Amygdala (tissue), 56 donors: ENCODE measurements at places on chromosomes 13 and 19.

DNA sequence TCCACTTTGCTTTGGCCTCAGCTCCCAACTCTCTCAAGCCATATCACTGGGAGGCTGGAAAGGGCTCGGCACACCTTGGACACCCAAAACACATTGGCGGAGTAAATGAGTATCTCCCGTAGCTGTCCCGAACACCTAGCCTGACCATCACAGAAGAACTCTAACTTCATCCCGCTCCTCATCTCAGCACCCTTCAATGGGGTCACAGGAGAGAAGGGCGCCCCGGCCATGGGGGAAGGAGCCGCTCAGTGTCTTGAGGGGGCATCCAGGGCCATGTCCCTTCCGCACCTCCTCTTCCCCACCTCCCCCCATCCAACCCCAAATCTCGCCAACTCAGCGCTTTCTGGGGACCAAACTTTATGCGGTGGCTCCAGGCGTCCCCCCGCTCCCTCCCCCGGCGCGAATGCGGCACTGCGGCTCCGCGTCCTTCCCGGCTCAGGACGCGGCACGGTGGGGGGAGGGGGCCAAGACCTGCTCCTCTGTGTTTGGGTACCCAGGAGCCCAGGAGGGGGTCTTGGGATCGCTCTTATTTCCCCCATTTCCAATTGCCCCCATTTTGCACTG is 3.0 kb downstream of the KCNC3 start:
- no peak for DNase-seq

DNA sequence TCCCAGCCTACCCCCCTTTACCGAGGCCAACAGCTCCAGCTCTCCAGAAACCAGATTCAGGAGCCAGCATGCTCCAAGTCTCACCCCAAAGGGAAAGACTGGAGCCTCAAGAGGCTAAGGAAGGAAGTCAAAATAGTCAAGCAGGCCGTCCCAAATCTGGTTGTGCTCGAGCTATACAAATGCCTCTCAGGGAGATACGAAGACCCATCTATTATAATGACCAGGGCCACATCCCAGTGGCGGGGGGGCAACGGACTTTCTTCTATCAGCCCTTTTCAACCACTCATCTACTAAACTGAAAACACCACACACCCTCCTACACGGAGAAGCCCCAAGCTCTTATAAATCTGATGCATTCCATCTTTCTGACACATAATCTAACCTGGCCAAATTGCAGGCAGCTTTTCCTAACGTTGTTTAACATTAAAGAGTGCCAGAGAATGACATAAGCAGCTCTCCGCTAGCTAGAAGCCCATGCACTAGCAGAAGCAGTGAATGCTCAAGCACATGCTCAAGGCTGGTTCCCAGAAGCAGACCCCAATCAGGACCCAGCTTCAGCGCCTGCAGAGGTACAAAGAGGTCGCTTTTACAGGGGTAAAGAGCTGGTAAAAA is 104.6 kb upstream of the ZNF98 start:
- DNase-seq: no peak

- DNase-seq: no peak
Observed at GRCh38 chr13:99056381-99057014, 78.6 kb upstream of the DOCK9 start.

GRCh38 chr13:43041369-43041921 is 18.1 kb downstream of the DNAJC15 start:
- no peak for DNase-seq

GRCh38 chr13:43269037-43269481 is 245.7 kb downstream of the DNAJC15 start:
- no peak for DNase-seq

DNA sequence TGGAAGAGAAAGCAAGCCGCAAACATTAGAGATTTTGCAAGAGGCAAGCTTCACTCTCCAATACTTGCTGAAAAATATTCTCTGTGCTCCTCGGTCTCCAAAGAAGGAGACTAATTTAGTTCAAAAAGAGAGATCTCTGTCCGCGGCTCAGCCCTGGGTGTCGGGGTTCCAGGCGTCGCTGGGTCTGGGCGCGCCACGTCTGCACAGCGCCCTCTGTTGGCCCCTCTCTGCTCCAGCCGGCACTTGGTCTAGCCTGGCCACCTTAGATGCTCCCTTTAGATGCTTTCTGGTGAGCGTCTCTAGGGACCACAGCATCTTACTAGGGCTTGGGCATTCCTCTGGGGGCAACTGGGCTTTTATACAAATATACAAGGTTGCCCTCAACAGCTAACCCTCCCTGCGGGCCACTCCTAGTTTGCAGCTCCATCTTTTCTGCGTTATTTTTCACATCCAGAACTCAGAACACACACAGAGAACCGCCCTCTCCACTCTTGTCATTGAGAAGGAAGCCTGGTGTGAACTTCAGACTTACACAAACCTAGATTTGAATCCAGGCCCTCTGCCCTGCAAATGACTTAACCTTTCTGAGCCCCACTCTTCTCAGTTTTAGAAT is 78.3 kb downstream of the CYSLTR2 start:
- no peak for DNase-seq

DNA sequence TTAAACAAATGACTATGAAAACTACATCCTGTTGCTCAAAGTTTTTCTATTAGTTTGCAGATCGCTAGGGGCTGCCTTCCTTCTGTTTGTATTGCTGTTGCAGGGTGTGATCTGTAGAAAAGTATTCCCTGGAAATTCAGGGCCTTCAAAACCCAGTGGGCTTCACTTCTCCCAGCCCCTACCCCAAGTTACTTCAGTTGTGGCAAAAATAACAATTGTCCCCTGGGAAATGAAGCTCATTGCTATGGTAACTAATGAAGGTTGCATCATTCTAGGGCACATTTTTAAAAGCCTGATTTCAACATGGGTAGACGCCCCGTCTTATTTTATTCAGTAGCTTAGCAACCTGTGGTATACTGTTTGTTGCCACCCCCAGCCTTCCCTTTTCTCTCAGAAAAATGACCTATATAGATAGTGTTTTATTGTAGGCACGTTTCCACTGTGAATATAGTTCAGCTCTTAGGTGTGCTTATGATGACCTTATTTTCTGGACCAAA is 60.9 kb downstream of the WDFY2 start:
- DNase-seq: no peak

DNA sequence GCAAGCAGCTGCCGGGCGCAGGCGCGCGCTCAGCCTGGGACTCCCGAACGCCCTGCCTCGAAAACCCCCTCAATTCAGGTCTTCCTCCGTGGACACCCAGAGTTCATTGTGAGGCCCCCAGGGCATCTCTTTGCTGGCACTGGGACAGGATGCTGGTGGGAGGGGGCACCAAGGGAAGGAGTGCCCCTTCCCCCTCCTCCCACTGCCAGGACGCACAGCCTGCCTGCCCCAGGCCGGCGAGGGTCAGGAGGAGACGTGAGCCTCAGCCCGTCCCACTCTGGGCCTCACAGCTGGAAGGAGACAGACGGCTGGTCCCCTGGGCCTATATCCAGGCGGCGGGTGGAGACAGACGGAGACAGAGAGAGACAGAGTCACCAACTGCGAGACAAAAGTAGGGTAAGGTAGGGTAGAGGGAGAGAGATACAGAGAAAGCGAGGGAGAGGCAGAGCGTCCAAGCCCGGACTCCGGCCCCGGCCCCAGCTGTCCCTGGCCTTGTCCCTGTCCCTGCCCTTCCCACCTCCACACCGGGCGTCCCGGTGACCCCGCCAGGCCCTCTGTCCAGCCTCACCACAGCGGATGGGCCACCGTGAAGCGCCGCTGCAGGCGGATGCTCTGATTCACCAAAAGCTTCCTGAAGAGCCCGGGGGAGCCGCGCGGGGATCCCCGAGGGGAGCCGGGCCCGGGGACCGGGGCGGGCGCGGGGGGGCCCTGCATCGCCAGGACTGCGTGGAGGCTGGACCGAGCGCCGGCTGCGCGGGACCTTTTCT is at the start of gene PDE4C:
Gene PDE4C, minus strand, starts transcription at position 737 of the 767 bp plus-strand sequence. Its CDS starts 23 bp downstream, at position 714.
- no peak for DNase-seq

- DNase-seq: no peak
Observed at GRCh38 chr13:100666124-100666523, 8.5 kb downstream of the TMTC4 start.

DNA sequence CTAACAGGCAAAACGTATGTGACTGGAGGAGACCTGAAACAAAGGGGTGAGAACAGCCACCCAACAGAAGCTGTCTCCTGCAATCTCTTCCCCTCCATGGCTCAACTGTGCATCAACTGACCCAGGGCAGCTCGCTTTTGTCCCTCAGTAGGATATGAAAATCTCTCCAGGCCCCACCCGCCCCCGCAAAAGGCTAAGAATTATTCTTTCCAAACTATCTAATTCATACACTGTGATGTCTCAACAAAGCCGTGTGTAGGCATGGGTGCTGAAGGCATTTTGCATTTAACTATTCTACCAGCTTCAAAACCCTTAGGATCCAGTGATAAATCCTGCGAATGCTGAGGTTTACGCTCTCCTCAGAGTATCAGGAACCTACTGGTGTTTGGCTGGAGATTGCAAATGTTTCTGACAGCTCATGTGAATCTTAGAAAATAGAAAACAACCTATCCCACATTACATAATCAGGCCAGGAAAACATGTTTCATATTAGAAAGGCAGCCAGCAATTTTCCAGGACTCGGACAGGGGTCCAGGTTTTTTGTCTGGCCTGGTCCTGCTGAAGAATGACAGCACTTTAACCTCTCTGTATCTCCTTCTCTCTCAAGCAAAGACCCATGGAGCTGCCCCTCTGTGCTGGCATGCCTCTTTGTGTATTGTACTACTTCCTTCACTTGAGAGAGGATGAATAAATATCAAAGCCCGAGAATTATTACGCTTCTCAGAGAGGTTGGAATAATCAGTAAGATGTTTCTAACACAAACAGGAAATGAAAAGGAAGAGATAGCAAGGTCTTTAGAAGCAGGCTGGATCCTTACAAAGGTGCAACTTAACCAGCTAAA is 17.3 kb downstream of the DHRS12 start:
- no peak for DNase-seq

DNA sequence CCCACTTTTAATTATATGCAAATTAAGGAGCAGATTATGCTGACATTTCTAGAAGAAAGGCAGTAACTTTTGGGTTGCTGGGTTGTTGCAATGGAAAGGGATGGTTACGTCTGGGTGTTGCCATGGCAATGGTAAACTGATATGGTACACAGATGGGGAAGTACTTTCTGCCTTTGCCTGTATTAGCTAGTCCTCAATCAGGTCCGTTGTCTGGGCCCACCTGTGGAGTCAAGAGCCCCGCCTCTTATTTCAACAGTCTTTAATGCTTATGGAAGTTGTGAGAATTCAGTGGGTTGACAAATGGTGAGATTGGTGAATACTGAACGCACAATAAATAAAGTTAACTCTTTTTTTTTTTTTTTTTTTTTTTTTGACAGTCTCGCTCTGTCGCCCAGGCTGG is 30.6 kb upstream of the DPP9 start:
- no peak for DNase-seq

- DNase-seq: no peak
Observed at GRCh38 chr19:5006201-5006600, 37.3 kb downstream of the KDM4B start.

GRCh38 chr19:48558018-48558684 is 6.2 kb downstream of the SULT2B1 start:
- no peak for DNase-seq

GRCh38 chr19:38792250-38793111 is 3.5 kb downstream of the LGALS7B start:
- no peak for DNase-seq

DNA sequence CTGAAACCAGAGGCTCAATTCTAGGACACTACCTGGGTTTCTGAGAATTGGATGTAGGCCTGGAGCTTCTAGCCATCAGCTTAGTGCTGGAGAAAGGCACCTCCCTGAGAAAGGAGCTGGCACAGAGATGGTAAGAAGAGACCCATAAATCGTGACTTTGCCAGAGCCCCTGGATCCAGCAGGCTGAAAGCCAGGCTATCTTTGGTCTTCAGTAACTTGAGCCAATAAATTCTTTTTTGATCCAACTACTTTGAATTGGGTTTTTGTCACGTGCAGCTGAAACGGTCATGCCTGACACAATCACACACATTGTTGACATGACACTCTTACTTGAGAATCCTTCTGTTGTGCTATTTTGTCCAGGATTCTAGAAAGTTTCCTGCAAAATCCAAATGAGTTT is 103.4 kb downstream of the LHFPL6 start:
- DNase-seq: no peak

- no peak for DNase-seq
Observed at GRCh38 chr13:30799356-30799824, 64.0 kb downstream of the ALOX5AP start.

DNA sequence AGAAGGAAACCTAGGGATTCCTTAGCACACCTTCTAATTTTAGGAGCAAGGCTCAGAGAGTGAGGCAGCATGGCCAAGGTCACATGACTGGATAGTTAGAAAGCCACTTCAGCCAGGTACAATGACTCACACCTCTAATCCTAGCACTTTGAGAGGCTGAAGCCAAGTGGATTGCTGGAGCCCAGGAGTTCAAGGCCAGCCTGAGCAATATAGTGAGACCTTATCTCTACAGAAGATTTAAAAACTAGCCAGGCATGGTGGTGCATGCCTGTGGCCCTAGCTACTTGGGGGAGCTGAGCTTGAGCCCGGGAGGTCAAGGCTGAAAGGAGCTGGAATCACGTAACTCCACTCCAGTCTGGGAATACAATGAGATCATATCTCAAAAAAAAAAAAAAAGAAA is 69.2 kb downstream of the TEX26 start:
- DNase-seq: no peak

GRCh38 chr19:31496076-31496475 is 146.8 kb upstream of the TSHZ3 start:
- no peak for DNase-seq

- DNase-seq: no peak
Observed at GRCh38 chr13:36430247-36431203, 1.8 kb upstream of the CCNA1 start.

DNA sequence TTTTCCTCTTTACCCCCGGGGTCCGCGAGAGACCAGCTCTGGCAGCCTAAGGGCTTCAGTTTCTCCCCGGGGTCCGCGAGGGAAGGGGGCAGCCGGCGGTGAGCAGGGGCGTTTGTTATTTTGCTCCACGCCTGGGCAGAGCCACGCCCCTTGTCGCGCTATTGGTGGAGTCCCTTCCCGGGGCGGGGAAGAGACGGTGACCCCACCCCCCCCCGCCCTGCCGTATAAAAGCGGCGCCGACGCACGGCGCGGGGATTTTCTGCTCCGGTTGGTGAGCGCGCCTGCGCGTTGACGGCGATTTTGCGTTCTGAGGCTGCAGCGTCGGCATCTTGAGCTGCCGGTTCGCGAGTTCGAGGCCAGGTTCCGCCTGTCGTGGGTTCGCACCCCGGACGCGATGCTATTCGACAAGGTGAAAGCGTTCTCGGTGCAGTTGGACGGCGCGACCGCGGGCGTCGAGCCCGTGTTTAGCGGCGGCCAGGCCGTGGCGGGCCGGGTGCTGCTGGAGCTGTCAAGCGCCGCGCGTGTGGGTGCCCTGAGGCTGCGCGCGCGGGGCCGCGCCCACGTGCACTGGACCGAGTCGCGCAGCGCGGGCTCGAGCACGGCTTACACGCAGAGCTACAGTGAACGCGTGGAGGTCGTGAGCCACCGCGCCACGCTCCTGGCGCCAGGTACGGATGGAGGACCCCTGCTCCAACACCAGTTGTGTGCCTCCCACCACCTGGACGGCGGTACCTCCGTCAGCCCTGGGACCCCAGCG is at the start of gene ARRDC2:
Gene ARRDC2, plus strand, starts transcription at position 254 of the 757 bp plus-strand sequence. Its CDS starts 141 bp downstream, at position 395.
- peak; percentile 94 for DNase-seq

GRCh38 chr19:22610121-22610520 is 24.0 kb upstream of the ZNF492 start:
- no peak for DNase-seq
